Activated T-cell treated with anti-CD3 and anti-CD28 coated beads, Interleukin-2, amount 50 U/mL, for 72 hours (primary cell): ENCODE measurements at places on chromosomes 1 and 21.

DNA sequence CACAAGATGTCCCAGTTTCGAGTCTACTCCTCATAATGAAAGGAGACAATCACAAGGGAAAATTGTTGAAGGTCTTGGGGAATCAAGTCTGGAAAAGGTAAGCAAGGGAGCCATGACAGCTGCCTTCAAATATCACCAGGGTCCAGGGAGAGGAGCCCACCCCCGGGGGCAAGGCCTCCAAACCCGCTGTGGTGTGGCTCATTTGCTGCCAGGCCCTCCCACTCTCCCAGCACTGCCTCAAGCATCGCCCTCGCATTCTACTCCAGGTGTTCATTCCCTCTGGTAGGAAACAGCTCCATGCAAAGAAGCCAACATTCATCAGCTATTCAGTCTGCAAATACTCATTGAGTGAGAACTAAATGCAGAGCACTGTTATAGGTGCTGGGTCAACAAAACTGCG is 8.6 kb downstream of the S100A9 start:
- DNase-seq: no peak

DNA sequence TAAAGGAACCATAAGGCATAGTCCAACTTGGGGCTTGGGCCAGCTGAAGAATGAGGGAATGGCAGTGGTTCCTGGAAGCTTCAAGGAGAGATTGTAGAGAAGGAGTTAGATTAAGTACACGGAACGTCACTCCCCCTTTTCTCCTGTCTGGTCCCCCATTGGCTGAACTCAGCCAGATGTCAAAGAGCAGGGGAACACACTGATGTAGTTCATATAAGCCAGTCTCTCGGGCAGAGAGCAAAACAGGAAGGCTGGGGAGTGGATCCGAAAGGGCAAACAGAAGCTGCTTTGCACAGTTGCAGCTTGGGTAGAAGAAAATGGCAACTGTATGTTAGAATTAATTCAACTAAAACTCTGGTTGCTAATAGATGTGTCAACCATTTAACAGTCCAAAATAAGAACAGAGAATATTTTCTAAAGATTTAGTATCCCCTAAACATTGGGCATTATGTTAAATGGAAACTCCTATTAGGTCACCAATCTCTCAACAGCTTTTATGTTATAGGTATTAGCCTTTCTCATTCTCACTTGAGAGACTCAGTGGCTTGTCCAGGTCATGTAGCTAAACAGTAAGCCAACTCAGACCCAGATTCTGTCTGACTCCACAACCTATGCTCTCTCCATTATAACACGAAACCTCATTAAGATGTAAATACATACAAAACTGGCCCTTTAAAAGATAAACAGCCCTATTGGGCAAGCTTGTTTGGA is 600.7 kb upstream of the USP24 start:
- no peak for DNase-seq

DNA sequence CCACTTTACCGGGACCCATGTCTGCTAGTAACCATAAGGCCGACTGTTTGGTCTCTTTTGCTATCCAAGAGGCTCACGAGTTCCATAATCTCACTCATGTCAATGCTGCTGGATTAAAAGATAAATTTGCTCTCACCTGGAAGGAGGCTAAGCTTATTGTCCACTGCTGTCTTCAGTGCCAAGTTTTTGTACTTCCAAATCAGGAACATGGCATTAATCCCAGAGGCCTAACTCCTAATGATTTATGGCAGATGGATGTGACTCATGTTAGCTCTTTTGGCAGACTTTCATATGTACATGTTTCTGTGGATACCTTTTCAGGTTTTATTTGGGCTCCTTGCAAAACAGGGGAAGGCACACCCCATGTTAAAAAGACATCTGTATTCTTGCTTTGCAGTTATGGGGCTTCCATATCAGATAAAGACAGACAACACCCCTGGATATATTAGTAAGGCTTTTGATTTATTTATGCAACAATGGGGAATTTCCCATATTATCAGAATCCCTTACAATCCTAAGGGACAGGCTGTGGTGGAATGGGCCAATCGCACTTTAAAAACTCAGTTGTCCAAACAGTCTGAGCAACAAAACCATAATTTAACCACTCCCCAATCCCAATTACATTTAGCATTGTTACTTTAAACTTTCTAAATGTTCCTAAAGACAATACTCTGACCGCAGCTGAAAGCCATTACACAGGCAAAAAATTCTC is 162.7 kb downstream of the IER5 start:
- no peak for DNase-seq

DNA sequence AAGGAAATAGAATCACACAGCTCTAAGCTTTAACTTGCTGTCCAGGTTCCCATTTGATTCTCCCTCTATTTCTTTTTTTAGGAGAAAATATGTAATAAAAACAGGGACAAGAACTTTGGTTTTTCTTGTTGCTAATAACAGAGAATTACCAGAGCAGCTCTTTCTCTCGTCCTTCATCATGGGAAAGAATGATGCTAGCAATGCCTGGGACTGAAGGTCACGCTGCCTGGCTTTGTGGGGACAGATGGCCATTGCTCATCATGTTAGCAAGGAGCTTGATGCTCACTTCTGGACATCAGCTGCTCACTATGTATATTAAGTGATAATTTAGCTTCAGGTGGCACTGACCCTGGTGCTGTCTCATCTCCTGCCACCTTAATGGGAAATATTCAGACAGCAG is 77.3 kb upstream of the AKT3 start:
- DNase-seq: no peak

- DNase-seq: no peak
Observed at GRCh38 chr1:80403471-80403893, 1397.0 kb upstream of the ADGRL4 start.

DNA sequence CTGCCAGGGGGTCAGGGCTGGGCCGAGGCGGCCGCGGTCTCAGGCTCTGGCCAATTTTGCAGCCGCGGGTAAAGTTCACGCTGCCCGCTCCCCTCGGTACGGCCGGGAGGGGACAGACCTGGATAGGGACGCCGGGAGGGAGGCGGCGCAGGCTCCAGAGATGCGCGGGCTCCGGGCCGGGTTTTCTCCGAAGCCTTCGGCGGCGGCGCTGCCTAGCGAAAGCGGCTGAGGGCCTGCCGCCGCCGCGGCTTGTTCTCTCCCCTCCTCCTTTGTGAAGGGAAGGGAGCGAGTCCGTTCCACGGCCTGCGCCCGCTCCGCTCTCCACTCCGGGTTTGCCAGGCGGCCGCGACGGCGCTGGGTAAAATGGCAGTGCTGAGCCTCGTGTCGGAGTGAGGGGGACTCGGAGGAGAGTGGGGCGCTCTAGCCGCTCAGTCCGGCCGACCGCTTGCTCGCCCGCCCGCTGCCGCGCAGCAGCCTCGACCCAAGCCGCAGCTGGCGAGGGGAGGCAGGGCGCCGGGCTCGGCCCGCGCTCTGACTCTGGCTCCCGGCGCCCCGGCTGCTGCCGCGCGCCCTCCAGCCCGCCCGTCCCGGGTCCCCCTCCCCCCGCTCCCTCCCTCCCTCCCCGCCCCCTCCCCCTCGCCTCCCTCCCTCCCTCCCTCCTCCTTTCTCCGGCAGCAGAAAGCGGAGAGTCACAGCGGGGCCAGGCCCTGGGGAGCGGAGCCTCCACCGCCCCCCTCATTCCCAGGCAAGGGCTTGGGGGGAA is at the start of gene ARID1A:
ARID1A (plus strand) TSS at position 660 of the 763 bp plus-strand sequence. CDS start 389 bp downstream, outside the sequence.
- peak; percentile 97 for DNase-seq

DNA sequence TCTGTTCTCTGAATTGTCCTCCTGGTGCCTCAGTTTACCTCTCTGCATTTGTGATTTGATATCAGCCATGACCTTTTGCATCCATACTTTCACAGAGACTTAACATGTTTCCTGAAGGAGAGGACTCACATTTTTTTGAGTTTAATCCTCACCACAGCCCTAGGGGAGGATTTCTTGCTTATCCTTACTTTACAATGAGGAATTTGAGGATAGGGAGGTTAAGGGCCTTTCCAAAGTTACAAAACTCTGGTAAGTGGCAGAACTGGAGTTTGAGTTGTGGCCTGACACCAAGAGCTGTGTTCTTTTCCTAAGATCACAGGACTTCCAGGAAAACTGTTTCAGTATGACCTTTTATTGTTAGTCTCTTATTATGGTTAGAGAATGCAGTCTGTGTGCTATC is 34.2 kb downstream of the TNFRSF8 start:
- DNase-seq: no peak

GRCh38 chr1:39082811-39083576 is 56.8 kb downstream of the NDUFS5 start:
- DNase-seq: no peak

DNA sequence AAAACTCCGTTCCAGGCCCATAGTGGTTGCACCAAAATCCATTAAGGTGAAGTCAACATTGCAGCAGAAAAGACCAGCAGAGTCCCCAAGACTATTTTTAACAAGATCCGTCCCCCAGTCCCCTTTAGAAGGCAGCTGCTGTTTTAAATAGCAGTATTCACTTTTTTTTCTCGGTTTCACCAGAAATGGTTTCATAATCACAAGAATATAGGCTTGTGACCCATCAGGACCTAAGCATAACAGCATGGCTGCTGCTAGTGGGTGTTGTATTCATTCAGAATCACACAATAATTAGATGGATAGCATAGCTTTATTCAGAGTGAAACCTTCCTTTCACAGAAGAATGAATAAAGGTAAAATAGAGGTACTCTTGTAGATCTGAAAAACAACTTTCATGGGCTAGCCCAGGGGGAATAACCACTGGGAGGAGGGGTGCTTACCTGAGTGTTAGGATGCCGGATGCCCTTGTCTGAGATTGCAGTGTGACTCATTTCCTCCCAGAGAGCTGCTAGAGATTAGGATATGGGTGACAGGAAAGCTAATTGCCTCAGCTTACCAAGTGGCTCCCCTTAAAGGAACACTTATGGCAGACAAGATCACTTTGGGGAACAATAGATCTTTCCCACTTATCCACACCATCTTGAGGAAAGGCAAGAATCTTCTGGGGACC is 35.0 kb downstream of the ACKR1 start:
- no peak for DNase-seq

DNA sequence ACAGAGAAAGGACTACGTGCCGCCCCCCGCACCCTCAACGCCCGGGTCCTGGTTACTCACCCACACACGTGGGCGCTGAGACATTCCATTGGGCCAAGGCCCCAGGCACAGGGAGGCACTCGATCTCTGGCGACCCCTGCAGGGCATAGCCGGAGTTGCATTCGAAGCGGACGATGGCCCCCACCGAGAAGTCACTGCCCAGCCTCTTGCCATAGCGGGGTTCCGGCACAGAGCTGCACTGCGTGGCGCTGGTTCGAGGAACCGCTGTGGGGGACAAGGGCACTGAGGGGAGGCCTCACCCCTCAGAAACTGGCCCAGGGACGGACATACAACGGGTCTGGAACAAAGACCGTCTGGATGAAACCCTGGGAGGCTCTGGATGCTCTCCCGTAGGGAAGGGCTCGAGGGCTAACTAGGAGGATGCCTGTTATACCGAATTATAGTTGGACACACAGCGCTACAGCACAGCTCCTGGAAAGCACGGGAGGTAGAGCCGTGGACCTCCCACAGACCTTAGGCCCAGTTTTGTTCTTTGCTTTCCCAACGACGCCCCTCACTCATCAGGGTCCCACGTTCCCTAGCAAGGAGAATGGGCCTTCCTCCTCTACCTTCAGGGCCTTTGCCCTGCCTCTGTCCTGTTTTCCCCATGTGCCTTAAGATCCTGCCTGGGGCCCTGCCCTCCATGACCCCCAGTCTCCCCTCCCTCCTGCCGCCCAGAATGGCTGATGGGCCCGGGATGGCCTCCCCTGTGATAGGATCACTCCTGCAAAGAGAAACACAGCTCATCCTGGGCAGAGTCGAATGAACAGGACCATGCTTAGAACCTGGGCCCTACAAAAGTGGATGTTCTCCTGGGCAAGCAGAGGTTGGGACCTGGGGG is 152.8 kb downstream of the ZSCAN20 start:
- no peak for DNase-seq
